ENCODE measurements at places on chromosomes 5 and 9.
A peak's percentile ranks its signal among the peaks of the same experiment; 100 is the strongest.

DNA sequence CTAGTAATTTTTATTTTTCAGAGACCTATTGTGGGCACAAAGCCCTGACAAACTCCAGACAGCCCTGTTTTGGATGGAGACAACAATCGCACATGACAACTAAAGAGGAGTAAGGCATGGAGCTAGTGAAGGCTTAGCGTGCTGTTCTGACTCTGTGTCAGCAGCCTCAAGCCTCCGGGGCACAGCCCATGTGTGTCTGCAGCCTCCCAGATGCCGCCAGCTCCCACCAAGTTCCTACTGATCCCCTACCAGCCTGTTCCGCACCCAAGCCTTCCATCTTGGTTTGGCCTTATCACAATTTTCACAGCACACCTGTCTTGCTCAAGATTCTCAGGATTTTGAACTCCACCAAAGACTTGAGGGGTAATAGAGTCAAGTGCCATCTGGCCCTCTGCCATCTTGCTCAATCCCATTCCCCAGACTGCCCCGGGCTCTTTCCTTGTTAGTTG, 70.3 kb upstream of the SH3PXD2B start:
- DNase-seq, result no peak

DNA sequence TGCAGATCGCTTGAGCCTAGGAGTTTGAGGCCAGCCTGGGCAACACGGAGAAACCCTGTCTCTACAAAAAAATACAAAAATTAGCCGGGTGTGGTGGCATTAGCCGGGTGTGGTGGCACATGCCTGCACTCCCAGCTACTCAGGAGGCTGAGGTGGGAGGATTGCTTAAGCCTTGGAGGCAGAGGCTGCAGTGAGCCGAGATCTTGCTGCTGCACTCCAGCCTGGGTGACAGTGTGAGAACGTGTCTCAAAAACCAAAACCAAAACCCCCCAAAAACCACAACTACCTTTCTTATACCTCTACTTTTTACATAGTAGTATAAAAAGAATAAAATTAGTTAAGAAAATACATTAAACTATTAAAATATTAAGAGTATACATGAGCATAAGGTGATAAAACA, 121.2 kb downstream of the RAPGEF6 start:
- no peak for DNase-seq

GRCh38 chr5:17916446-17916845, 282.2 kb downstream of the TAF11L14 start:
- DNase-seq, result no peak

DNA sequence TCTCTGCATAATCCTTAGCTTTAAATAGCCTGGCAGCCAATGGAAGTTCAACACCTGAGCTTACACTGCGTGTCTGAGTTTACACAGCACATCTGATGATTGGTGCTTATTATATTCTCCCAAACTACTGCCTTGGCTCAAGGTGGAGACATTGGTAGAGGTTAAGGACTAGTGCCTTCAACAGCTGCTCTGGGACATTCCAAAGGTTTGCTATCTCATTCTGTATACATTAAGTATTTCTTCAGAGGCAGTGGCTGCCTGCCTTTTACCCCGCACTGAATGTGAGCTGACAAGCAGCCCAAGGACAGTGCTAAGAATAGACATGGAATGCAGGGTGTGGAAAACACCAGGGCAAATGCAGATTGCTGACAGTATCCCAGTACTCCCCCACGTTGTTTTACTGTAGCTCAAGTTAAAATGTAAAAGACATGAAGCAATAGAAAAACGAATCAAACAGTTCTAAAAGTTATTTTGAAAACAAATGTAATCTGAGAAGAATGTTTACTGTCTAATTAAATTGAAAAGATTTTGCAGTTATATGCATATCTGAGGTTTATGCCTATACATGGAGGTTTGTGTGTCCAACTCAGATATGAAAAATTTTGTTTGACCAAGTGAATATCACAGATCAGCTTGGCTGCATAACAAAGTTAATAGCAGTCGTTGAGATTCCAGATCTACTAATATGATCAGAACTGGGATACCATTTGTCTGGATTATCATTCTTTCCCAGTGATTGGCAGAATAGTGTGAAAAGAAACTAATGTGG, 1.8 kb downstream of the HSPB3 start:
- peak; percentile 51 for DNase-seq

DNA sequence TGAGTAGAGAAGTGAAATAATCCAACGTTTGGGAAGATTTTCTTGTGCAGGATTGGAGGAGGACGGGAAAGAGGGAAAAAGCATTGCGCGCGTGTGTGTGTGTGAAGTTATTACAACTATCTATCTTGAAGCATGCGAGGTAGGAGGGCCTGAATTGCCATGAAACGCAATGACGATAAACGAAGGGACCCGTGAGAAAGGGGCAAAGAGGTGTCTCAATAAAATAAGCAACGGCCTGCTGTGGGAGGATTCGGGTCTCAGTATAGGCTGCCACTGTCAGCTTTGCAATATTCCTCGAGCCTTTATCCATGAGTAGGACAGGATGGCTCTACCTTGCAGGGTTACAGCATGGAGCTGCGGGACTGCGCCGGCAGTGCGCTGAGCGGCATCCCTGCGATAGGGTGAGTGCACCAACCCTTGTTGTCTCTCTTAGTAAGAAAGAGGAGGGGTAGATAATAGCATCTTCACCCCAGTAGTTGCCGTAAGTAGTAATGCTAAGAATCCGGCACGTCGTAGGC, 631 bp upstream of the RCL1 start:
- DNase-seq, result no peak

DNA sequence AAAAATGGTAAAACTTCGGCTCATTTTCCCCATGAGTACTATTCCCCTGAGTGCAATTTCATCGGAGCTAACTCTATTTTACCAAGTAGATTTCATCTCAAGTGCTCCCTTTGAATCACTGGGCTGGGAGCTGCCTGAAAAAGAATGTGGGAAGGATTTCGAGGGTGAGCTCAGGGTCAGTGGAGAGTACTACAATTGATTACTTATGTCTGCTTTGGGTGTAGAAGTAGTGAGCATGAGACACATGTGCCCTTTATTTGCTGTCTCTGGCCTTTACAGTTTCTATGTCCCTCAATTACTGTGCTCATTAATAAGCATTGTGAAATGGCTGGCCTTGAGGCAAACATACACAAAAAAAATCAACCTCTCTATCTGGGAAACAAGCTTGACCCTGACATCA, 172.7 kb upstream of the RFX3 start:
- no peak for DNase-seq

- DNase-seq, result no peak
These were observed 5.7 kb downstream of the PAM start for GRCh38 chr5:102760815-102761214.

DNA sequence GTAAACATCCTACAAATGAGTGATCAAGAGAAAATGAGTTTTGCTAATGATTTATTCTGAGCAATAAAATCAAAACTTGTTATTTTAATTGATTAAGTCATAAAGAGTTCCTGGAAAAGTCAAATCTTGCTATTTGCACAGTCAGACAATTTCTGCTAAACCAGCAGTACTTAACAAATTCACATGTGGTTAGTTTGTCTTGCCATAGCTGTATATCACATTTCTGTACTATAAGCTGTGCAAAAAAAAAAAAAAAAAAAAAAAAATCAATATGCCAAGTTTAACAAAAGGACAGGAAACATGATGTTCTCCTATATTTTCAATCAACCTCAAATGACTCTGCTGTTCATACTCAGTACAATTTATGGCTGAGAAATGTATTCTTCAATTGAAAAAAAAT, 24.9 kb downstream of the POU5F2 start:
- no peak for DNase-seq

DNA sequence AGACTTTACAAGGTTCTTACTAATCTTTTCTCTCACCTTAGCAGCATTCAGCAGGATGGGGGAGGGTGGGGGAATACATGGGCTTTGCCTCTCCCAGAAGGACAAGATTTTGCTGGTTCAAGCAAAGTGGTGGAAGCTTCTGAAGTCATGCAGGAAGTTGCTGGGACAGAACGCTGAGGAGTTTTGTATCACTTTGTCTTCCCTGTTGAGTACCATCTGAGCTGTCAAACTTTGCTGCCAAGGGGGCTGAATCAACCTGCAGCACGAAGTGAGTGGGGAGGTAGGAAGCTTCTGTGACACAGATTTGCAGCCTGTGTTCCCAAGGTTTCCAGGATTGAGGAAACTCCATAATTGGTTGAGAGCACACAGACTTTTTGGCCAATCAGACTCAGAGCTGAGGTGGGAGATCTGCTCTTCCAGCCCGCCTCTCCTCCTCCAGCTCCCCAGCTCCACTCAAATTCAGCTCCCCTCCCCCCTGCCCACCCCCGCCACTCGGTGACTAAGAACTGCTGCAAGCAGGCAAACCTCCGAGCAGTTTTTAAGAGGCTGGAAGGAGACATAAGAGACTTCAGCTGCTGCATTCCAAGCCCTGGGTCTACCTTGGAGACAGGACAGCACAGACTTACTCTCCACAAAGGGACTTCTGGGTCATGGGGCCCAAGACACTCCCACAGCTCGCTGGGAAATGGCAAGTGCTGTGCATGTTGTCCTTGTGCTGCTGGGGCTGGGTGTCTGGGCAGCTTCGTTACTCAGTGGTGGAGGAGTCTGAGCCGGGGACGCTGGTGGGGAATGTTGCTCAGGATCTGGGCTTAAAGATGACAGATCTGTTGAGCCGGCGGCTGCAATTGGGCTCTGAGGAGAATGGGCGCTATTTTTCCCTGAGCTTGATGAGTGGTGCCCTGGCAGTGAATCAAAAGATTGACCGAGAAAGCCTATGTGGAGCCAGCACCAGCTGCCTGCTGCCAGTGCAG, at the start of gene PCDHGC5:
Gene PCDHGC5 (plus strand): TSS at position 491 of the 971 bp plus-strand sequence. CDS start 160 bp downstream, at position 651.
- no peak for DNase-seq
